MM.1S (cell line): ENCODE measurements at places on chromosomes 4 and X.

- DNase-seq = no peak
These were observed 282.2 kb upstream of the SLIT2 start for GRCh38 chr4:19969492-19969891.

DNA sequence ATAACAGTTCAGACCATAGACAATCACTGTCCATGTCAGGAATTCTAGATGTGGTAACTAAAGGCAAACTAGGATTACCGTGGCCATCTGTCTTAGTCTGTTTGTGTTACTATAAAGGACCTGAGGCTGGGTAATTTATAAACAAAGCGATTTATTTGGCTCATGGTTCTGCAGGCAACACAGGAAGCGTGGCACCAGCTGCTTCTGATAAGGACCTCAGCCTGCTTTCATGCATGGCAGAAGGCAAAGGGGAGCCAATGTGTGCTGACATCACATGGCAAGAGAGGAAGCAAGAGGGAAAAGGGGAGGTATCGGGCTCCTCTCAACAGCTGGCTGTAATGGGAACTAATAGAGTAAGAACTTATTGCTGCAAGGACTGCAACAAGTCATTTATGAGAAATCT, 376.7 kb downstream of the GPM6A start:
- no peak for DNase-seq

DNA sequence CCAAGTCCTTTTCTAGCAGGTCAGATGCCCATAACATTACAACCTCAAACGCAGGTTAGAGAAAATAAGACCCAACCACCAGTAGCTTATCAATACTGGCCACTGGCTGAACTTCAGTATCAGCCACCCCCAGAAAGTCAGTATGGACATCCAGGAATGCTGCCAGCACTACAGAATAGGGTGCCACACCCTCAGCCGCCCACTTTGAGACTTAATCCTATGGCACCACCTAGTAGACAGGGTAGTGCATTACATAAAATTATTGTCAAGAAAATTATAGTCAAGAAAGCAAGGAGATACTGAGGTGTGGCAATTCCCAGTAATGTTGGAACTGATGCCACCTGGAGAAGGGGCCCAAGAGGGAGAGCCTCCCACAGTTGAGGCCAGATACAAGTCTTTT, 19.9 kb upstream of the TRIM61 start:
- DNase-seq = peak; percentile 16

DNA sequence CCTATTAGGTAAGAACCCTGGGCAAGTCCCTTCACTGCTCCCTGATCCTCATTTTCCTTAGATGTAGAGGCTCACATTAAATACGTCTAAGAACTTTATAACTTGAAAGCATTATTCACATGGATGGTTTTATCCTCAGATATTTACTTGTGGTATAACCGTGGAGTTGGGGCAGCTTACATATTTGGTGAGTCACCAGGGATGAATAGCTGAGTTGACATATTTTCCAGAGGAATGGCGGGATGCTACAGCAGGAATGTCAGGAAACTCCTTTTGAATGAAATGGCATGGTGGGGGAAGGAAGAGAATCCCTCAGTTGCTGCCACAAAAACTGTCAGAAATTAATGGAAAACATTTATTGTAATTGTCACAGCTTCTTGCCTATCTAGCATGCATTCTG, 165.3 kb upstream of the RPS6KA3 start:
- DNase-seq = no peak

DNA sequence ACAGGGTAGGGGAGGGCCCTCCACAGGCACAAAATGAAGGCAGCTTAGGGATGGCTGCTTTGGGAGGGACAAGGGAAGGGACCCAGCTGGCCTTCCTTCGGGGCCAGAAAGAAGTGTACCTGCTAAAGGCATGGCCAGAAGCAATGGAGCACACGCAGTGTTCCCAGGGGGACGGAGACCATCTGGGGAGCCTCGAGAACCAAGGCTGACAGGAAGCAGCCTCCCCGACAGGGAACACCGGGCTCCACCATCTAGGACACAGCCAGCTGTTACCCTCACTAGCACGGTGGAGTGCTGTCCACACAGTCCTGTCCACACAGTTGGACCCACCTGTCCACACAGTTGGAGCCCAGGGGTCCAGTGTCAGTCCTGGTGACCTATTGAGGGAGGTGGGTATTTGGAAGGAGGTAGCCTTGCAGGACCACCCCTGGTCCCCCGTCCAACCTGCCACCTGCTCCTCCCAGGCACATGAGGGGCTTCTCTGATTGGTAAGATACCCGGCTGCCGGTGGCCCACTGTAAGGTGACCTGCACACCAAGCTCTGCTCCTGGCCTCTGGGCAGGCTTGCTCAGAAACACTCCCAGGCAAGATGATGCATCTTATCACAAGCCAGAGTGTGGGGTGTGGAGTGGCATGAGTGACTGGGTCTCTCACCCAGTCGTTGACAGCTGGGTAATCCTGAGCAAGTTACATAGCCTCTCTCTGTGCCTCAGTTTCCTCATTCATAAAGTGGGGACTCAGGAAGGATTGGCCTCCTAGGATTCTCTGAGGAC, 20.5 kb upstream of the AFAP1 start:
- DNase-seq = no peak

GRCh38 chrX:74346088-74346487, 42.1 kb downstream of the ZCCHC13 start:
- DNase-seq = no peak

DNA sequence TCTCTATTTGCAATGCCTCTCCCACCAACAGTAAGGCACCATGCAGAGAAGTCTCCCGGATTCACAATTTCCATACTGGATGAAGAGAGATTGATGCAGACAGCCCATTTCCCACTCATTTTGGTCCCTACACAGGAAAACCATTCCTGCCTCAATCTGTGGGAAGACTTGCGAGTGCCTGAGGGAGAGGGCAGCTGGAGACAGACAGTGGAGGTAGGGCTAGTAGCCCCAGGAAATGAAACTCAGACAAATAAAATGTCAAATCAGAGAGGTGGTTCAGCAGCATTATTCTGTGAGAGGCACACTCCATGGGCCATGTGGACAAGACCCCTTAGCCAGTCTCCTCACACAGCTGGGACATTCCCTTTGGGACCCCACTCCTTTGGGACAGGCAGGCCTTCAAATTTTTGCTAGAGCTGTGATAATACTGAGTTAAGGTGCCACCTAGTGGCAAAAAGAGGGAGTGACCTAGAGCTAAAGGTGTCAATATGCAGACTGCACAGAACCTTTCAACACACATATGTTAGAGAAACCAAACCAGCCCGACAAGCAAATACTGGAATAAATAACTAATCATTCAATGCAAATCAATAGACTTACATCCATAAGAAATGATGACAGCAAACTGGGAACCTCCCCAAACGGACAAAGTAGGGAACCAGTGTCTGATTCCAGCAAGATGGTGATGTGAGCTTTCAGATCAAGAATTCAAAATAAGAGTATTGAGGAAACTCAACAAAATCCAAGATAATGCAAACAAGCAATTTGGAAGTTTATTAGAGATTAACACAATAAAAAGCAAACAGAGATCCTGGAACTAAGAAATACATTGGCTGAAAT, 1865.3 kb upstream of the AGA start:
- DNase-seq = peak; percentile 51

DNA sequence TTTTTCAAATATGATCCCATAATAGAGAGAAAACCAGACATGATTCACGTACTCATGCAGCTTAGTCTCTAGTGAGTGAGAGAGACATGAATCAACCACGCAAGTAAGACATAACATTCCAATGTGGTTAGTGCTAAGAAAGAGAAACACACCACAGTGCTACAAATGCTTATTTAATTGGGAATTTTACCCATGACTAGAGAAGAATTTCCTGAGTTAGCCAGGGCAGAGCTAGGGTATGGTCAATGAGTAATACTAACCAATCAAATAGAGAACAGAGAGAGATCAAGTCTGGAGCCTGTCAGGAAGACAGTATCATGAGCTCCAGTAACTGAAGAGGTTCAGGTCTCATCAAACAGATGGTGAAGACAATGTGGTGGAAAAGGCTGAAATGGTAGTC, 495.2 kb downstream of the PDGFC start:
- DNase-seq = no peak

GRCh38 chr4:134463771-134464170, 262.2 kb upstream of the PABPC4L start:
- DNase-seq = no peak
